Stimulated activated CD8-positive, alpha-beta memory T cell treated with anti-CD3 and anti-CD28 coated beads, Interleukin-4, amount 100 ng/mL, for 1 hour (primary cell): ENCODE measurements at places on chromosomes 7 and 10.

DNA sequence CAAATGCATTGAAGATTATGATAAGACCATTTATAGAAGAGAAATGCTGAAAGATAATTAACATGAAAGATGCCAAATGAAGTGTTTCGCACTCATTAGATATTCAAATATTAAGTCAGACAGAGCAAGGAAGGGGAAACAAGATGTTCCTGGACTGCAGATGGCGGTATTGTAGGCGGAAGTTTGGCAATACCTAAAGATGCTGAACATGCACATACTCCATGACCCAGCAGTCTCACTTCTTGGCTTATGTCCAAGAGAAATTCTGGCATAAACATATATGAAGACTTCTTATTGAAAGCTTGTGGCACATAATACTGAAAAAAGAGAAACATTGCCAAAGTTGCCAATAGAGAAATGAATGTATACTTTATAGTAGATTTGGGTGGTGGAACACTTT is 325.4 kb upstream of the SEMA3C start:
- DNase-seq, result no peak

- no peak for DNase-seq
Observed at GRCh38 chr10:3747248-3747960, 37.6 kb downstream of the KLF6 start.

DNA sequence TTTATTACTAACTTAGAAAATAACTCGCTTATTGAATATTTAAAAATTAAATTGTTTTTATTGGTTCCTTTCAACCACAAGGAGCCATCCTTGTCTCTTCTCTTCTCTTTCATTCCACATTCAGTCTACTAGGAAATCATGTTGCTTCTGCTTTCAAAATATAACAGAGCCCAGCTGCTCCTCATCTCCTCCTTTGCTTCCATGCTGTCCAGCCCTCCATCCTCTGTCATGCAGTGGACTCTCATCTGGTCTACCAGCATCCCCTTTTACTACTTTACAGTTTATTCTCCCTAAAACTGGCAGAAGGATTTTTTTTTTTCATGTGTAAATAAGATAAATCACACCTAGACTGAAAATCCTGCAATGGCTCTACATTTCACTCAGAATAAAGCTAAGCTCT is 198.2 kb upstream of the CSTF2T start:
- no peak for DNase-seq

DNA sequence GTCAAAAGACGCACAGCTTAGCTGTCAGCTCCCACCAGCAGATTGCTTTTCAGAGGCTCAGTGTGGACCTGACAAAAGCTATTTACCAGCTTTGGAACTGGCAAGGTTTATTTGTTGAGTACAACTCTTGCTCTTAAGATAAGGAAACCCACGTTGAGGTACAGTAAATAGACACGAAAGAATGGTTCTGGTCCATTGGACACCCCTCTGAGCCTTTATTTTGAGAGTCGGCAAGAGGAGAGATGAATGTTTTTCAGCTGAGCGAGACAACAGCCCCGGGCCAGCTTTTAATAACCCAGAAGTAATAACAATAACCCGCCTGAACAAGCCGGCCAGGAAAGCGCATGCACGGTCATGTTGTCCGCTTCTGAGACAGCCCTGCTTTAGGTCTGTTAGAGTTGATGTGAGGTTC is 49.0 kb downstream of the WNT2 start:
- no peak for DNase-seq

DNA sequence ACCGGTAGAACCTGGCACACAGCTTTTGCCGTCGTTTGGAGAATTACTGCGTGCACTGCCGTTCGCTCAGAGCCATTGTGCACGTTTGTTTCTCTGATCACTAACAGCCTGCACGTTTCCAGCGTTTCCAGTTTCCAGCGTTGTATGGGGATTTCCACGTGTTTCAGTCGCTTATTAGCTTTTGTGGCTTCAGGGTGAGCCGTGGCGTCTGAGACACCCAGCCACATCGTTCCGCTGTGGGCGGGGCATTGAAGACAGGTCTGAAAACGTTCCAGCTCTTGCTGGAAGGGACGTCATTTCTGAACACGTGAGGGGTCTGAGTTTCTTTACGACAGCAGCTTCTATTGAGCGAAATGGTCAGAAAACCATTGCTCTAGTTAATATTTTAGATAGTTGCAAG is 164.8 kb downstream of the DNAJB6 start:
- DNase-seq, result no peak

DNA sequence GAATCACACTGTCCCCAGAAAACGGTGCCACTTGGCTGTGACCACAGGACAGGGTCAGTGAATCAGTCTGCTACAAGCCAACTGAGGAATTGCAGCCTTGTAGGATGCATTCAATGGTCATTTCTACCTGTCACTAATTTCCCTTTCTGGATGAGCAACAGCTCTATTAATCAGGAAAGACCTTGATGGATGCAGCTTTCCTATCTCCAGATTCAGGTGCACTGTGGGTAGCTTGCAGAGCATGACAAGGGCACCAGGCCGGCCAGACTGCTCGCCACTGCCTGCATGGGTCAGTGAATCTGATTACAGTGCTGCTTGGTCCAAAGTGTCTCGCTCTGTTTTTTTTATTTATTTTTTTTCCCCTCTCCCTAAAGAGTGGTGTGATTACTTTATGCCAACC is 506.8 kb upstream of the AUTS2 start:
- no peak for DNase-seq

- DNase-seq, result no peak
Observed at GRCh38 chr7:121521711-121522400, 125.7 kb upstream of the FAM3C start.

GRCh38 chr10:6048281-6049030 is 13.7 kb downstream of the IL2RA start:
- no peak for DNase-seq

GRCh38 chr10:14499601-14499904 is 168.8 kb upstream of the FRMD4A start:
- no peak for DNase-seq

DNA sequence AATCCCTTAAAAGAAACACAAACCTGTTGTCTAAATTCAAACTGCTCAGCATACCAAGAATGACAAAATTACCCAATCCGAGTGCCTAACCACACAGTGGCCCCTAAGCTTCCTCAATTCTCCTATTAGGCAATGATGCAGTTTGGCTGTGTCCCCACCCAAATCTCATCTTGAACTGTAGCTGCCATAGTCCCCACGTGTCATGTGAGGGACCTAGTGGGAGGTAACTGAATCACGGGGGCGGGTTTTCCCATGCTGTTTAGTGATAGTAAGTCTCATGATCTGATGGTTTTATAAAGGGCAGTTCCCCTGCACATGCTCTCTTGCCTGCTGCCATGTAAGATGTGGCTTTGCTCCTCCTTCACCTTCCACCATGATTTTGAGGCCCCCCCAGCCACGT is 21.9 kb downstream of the PSAP start:
- DNase-seq, result no peak

- DNase-seq, result no peak
Observed at GRCh38 chr10:23371073-23371472, 26.5 kb upstream of the C10orf67 start.

DNA sequence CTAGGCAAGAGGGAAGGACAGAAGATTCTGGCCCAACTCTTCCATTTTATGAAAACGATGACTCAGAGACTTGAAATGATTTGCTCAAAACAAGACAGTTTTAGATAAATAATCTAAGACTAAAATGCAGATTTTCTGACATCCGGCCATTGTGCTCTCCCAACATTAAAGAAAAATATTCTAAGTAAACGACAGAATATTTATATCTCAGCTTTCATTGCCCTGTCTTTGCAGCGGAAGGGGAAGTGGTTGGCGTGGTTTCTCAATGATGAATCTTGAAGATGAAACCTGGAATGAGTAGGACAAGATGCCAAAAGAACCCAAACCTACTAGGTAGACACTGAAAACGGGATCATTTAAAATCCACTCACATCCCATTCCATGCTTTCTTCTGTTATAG is 28.9 kb upstream of the NPY start:
- DNase-seq, result no peak

GRCh38 chr10:72322280-72323058 is 32.2 kb downstream of the DNAJB12 start:
- DNase-seq, result no peak

- DNase-seq, result no peak
Observed at GRCh38 chr7:127792528-127793342, 140.7 kb downstream of the SND1 start.

GRCh38 chr7:38558761-38559345 is 72.3 kb downstream of the AMPH start:
- DNase-seq, result no peak

DNA sequence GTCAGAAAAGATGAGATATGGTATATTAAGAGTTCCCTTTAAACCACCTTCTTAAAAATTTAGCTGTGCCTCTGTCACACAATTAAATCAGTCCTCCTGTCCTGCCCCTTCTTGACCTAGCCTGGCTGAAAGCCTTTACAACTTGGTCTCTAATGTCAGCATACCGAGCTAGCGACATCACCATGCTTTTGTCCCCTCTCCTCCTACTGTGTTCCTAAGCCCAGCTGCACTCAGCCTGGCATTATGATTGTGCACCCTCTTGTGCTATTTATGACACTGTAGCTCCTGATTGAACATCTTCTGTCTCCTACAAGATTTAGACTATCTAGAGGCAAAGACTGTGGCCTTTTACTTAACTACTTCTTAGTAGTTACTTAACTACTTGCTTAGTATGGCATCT is 29.2 kb downstream of the TDRD1 start:
- DNase-seq, result no peak

GRCh38 chr10:126959906-126960685 is 54.9 kb downstream of the DOCK1 start:
- DNase-seq, result no peak

- peak; percentile 49 for DNase-seq
Observed at GRCh38 chr10:72086466-72087391, 1.6 kb downstream of the SPOCK2 start.

- no peak for DNase-seq
Observed at GRCh38 chr10:46514431-46514861, 42.0 kb downstream of the GPRIN2 start.

- no peak for DNase-seq
Observed at GRCh38 chr10:112209684-112210131, 26.1 kb upstream of the GPAM start.

GRCh38 chr10:77591238-77591880 is 46.2 kb downstream of the KCNMA1 start:
- DNase-seq, result no peak

- no peak for DNase-seq
Observed at GRCh38 chr7:139732471-139733167, 45.2 kb downstream of the HIPK2 start.

DNA sequence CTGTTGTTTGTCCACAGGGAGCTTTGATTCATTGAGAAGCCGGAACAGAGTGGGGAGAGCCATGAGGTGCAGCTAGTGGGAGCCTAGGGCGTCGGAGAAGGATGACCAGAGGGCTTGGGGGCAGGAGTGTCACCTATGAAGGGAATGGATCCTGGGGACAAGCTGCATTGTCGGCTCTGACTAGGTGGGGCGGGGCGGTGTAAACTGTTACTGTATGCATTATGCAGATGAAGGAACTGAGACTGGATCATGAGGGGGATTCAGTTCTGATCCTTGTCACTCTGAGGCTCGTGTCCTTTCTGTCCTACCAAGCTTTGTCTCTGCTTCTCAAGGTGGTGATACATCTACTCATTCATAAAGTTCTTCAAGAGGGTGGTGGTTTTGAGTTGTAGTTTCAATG is 39.9 kb upstream of the MMD2 start:
- DNase-seq, result no peak

DNA sequence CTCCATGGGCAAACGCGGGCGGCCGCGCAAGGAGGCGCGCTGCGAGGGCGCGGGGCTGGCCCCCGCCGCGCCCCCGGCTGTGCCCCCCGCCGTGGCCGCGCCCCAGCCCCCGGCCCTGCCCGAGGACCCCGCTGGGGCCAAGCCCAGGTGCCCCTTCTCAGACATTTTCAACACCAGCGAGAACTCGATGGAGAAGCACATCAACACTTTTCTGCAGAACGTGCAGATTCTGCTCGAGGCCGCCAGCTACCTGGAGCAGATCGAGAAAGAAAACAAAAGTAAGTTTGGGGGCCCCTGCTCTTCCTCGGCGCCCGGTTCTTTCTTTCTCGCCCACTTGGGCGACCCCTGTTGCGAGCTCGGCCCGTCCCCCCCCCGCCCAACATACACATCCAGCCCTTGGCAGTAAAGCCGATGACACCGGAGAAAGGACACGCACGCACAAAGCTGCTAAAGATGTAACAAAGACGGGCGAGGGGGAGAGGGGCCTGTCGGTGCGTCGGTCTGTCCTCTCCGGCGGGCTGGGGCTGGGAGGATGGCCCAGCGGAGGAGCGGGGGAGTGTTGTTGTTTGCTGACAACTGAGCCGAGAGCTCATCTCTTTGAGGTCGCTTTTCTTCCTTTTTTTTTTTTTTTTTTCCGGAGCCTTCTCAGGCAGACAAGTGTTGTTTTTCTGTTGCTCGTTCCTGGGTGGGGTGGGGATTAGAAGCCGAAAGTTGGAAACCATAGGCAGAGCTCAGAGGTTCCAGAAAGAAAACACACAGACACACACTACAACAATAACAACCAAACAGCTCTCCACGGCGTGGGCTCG is 604 bp downstream of the MXI1 start:
- DNase-seq, result no peak

GRCh38 chr10:132332433-132332754 is 401 bp downstream of the LRRC27 start:
- DNase-seq, result no peak

DNA sequence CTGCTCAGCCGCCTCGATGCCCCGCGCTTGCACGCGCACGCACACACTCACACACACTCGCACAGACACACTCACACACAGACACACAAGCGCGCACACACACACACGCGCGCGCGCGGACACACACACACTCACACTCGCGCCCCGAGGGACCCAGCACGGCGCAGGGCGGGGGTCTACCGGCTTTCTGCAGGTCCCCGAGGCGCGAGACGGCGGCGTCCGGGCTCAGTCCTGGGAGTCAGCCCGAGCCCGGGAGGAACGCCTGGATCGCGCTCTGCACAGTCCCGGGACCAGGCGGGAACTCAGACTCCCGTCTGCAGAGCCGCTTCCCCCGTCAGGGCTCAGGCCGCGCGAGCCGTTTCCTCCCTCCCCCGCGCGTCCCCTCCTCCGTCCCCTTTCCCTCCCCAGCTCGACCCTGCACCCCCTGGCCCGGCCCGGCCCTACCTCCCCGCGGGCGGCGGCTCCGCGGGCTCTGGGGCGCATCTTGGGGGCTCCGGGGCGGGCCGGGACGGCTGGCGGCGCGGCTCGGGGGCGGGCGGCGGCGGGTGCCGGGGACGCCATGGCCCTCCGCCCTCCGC is 464 bp downstream of the DENND2A start:
- no peak for DNase-seq

GRCh38 chr10:56123247-56123646 is 237.8 kb downstream of the ZWINT start:
- DNase-seq, result no peak
